Temporal lobe (tissue), 4 donors: ENCODE measurements at places on chromosomes 5 and 9. TPM values are rescaled to one million over a fixed set of nuclear protein-coding genes. Genes with fewer than 3 reads are reported as not detected.

SPATA31C1 gene
- total RNA-seq: not detected

GABRB2 gene
- total RNA-seq: 65.2 TPM

FOXD4L5 gene
- total RNA-seq: not detected

AQP7 gene
- total RNA-seq: not detected

TTC16 gene
- not detected for total RNA-seq

NDUFS6 gene
- 14.5 TPM for total RNA-seq

PCDHB4 gene
- total RNA-seq: 5.2 TPM

POLR3G gene
- total RNA-seq: 2.5 TPM

FRMD3 gene
- 34.7 TPM for total RNA-seq

PCDHA6 gene
- total RNA-seq: 11.6 TPM

CSF1R gene
- total RNA-seq: 6.4 TPM

PCDHGB5 gene
- 16.2 TPM for total RNA-seq

PRRX2 gene
- 0.25 TPM for total RNA-seq

C8G gene
- not detected for total RNA-seq

SLC36A3 gene
- not detected for total RNA-seq

PCDHAC1 gene
- total RNA-seq: 28.3 TPM

TTC23L gene
- 3.4 TPM for total RNA-seq

SURF2 gene
- 11.8 TPM for total RNA-seq

DMRT3 gene
- total RNA-seq: not detected

HTR1A gene
- total RNA-seq: 8.4 TPM

NANS gene
- total RNA-seq: 13.5 TPM

PCA3 gene
- 0.49 TPM for total RNA-seq

FGF18 gene
- under 0.01 TPM for total RNA-seq

GRAMD2B gene
- total RNA-seq: 8.6 TPM

PAEP gene
- not detected for total RNA-seq

ACSL6 gene
- 30.0 TPM for total RNA-seq

F12 gene
- 2.7 TPM for total RNA-seq

MYOZ3 gene
- 3.9 TPM for total RNA-seq

PCDHGC4 gene
- 87.3 TPM for total RNA-seq

FTMT gene
- total RNA-seq: not detected

ADGRD2 gene
- total RNA-seq: 0.25 TPM

SLC34A3 gene
- total RNA-seq: not detected

SPATA31D4 gene
- not detected for total RNA-seq

TTLL11 gene
- 13.3 TPM for total RNA-seq

BRINP1 gene
- 26.1 TPM for total RNA-seq

TIMD4 gene
- total RNA-seq: not detected

PTPN3 gene
- 4.4 TPM for total RNA-seq

OCLN gene
- total RNA-seq: 6.9 TPM

ZNF879 gene
- total RNA-seq: 10.8 TPM

SLC6A18 gene
- not detected for total RNA-seq

RNF183 gene
- total RNA-seq: not detected

KCNV2 gene
- total RNA-seq: not detected

RANBP3L gene
- 9.6 TPM for total RNA-seq

UBE2QL1 gene
- total RNA-seq: 41.6 TPM

SAXO1 gene
- under 0.01 TPM for total RNA-seq
